Right lobe of liver (tissue), 6 donors: ENCODE measurements at places on chromosomes 5 and 9.

GRCh38 chr5:106818552-106818951 is 852.2 kb downstream of the EFNA5 start:
- no peak for DNase-seq

GRCh38 chr9:88673886-88674285 is 138.9 kb downstream of the NXNL2 start:
- DNase-seq: no peak

DNA sequence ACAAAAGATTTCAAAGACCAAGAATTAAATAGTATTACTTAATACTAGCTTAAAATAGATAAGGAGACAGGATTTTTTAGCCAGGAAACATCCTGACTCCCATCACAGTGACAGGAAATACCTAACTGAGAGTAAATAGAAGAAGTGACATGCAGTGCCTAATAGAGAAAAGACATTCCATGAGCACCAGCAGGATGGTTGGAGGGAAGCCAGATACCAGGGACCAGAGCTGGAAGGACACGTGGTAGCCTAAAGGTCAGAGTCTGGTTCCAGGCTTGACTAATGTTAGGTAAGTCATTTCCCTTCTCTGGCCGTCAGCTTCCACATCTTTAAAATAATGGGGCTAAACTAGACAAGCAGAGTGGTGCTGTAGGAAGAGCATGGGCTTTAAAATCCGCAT is 41.6 kb downstream of the CDK5RAP2 start:
- DNase-seq: peak; percentile 78

GRCh38 chr5:62682059-62682458 is 103.4 kb downstream of the LRRC70 start:
- no peak for DNase-seq

GRCh38 chr5:146475906-146476305 is 28.8 kb downstream of the TCERG1 start:
- no peak for DNase-seq

- peak; percentile 54 for DNase-seq
These were observed 40.1 kb downstream of the PRRT1B start for GRCh38 chr9:131585375-131585774.

GRCh38 chr9:26685818-26686217 is 206.8 kb downstream of the CAAP1 start:
- no peak for DNase-seq

DNA sequence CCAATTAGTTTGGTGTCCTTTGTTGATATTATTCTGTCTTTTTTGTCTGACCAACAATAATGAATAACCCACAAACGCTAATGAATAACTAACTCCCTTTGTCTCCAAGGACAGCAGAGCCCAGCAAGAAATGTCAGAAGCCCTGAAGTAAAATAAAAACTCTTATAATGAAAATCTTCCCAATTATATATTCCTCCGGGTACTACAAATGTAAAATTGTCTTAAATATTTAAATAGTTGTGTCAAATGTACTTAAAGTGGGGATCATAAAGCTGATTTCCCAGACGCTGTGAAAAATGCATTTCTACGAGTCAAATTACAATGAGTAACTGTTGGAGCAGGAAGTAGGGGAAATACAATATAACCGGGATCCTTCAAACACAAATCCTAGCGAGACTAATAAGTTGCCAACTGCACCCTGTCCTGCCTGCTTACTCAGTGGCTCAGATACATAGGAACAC is 22.3 kb downstream of the GLIS3 start:
- DNase-seq: no peak

DNA sequence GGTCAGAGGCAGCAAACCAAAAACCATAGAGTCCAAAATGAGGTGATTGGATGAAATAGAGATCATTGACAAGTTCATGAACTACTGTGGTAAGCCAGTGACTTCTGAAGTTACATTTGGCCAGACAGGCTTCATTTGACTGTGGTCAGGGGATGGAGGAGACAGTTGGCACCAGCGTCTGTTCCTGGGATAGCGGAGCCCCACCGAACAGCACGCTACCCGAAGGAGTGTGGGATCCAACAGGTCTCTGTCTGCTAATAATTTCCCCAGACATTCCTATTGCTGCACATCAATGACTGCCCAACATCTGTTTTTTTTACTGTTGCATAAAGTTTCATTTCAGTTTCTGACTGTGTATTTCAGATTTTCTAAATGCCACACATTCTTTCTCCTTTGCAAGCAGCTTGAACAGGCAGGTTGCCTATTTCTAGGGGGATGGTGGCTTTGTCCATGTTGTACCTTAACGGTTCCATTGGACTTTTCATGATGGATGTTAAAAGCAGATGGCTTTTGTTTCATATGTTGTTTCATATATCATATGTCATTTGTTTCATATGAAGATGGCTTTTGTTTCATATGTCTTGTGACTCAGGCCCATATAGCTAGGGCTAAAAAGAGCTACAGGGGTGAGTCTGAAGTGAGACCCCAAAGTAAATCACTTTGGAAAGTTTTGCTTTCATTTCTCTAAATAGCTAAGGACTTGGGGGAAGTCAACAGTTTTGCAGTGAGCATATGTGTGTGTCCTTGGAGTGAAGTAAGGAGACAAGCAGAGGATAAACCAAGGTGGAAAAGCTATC is 180.8 kb downstream of the GOLPH3 start:
- DNase-seq: no peak

GRCh38 chr9:137582286-137582860 is 3.6 kb upstream of the DPH7 start:
- DNase-seq: no peak

DNA sequence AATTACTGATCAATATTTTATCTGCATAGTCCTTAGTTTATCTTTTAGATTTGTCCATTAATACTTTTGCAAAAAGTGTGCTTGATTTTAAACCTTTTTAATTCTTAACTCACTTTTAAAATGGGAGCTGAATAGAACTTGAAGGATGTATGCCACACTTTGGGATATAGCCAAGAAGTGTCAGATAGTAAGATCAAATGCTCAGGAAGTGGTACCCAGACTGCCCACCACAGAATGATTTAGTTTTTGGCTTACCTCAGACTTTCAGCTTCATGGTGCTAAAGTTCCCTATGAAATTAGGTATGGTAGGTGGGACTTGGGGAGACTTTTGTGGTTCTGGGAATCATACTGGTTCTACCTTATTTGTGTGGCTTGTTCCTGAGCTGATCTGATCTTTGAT is 14.7 kb downstream of the FOCAD start:
- no peak for DNase-seq
